ENCODE measurements at places on chromosomes 5 and 9. TPM values are rescaled to one million over a fixed set of nuclear protein-coding genes. Genes with fewer than 3 reads are reported as not detected.

DNA sequence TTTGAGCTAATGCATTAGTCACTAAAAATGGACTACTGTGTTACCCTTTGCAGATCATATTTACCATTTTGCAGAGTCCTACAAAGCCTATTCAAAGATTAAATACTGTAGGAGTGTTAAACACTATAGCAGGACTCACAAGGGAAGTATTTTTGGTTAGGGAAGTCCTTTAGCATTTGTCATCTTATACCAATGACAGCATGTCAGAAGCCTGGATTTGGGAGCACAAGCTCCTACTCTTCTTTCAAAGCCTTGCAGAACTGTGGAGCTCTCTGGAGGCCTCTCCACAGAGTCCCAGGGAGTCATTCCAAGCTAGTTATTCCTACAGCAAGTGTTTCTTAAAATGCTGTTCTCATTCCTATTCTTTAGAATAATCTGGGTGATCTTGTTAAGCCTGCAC, 288.8 kb downstream of the PIK3R1 start:
- H3K36me3 ChIP-seq, result no peaks in the 10 kb centered on the region
- H3K4me1 ChIP-seq, result peaks cover 14% of the 10 kb centered on the region
- H3K4me3 ChIP-seq, result no peak overlapping the region
- no peak overlapping the region for H3K27ac ChIP-seq

GRCh38 chr9:118575341-118576070, 793.7 kb downstream of the BRINP1 start:
- no peaks in the 10 kb centered on the region for H3K36me3 ChIP-seq
- no peaks in the 10 kb centered on the region for H3K27me3 ChIP-seq
- DNase-seq, result no peak
- no peak overlapping the region for H3K4me3 ChIP-seq

DNA sequence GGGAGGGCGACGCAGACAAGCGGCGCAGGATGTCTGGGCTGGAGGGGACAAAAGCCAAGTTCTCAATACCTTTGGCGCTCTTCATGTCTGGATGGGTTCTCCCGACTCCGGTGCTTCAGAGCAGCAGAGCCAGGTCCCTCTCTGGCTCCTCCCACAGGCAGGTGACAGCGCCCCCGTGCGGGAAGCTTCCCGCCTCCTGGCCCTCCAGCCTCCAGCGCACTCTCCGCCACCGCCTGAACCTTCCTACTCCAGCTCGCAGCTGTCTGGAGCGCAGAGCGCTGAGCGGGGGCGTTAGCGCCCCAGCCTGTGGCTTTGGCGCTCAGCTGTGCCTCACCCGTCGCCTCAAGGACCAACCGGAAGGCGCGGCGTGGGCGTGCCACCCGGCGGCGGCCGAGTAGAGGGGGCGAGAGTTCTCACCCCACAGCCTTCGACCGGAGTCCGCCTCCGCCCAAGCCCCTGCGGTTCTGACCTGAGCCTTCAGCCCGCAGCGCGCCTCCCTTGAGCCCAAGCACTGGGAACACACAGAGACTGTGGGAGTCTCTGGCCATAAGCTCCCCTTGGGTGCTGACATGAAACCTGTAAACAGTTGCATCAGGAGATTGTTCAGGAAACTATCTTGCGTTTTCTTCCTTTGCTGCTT, at the start of gene SLCO4C1:
TSS of gene SLCO4C1 (minus strand) at position 107 of the 640 bp plus-strand sequence. CDS start at position 85, 22 bp downstream.
- H3K4me3 ChIP-seq, result peak within 1 kb of the TSS; percentile 58
- no peak within 1 kb of the TSS for H3K27ac ChIP-seq
- peak; percentile 85 for DNase-seq
- H3K36me3 ChIP-seq, result no peaks in the 10 kb centered on the region
- H3K4me1 ChIP-seq, result no peaks in the 10 kb centered on the region
- no peaks in the 10 kb centered on the region for H3K27me3 ChIP-seq

GRCh38 chr9:118643118-118643517, 726.1 kb downstream of the BRINP1 start:
- no peaks in the 10 kb centered on the region for H3K36me3 ChIP-seq
- no peak for DNase-seq
- H3K4me3 ChIP-seq, result no peak overlapping the region
- no peaks in the 10 kb centered on the region for H3K4me1 ChIP-seq

DNA sequence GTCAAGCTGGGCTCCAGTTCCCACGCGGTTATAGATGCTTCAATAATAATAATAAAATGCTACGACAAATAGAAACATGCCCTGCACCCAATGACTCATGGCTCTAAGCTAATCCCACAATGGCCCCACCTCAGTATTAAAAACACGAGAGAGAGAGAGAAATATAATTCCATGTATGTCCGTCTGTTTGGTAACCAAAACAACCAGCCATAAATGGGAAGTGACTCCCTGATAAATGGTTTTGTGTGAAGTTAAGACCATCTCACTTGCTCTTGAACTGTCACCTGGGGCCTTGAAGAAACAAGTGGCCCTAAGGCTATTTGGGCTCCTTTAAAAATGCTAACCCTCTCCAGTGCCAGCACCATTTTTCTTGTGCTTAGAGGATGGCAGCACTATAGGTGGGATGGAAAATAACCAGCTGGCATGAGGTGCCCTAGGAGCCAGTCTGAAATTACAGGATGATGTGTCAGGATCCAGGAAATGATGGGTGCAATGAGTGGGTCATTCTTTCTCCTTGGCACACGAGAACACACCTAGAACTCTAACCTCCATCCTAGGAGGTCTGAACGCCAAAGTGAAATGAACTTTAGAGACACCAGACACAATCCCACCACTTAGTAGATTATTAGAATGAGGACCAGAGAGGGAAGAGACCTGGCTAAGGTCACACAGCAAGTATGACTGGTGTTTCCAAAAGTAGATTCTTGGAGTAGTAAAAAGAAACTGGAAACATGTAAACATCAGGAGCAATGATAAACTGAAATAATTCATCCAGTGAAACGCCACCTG, 35.7 kb upstream of the ADRB2 start:
- no peaks in the 10 kb centered on the region for H3K36me3 ChIP-seq
- H3K4me3 ChIP-seq, result no peak overlapping the region

DNA sequence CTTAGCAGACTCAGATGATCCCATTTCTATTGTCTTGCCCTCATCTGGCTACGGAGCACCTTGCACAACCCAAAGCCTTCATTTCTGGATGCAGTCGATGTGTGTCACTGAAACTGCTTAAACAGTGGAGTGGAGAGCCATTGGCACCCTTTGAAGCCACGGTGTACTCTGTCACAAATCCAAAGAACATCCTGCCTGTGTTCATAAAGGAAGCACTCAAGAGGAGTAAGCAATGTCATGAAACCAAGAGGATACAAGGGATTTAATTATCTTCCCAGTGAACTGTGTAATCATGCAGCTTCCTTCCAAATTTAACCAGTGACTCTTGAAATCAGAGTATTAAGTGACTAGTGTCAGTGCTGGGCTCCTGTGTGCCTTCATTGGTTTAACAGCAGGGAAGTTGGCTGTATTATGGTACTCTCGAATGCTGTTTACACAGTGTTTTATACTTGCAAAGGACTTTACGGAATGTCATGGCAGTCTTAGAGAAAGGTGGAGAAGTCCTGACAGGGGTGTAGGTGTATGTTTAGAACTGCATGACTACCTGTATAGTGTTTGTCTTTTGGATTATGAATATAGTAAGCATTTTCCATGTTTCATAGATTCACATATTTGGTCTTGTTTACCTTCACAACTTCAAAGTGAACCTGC, 41.9 kb downstream of the CD180 start:
- H3K4me1 ChIP-seq, result no peaks in the 10 kb centered on the region
- DNase-seq, result no peak
- no peak overlapping the region for H3K4me3 ChIP-seq
- no peak overlapping the region for H3K27ac ChIP-seq
- H3K36me3 ChIP-seq, result no peaks in the 10 kb centered on the region

DNA sequence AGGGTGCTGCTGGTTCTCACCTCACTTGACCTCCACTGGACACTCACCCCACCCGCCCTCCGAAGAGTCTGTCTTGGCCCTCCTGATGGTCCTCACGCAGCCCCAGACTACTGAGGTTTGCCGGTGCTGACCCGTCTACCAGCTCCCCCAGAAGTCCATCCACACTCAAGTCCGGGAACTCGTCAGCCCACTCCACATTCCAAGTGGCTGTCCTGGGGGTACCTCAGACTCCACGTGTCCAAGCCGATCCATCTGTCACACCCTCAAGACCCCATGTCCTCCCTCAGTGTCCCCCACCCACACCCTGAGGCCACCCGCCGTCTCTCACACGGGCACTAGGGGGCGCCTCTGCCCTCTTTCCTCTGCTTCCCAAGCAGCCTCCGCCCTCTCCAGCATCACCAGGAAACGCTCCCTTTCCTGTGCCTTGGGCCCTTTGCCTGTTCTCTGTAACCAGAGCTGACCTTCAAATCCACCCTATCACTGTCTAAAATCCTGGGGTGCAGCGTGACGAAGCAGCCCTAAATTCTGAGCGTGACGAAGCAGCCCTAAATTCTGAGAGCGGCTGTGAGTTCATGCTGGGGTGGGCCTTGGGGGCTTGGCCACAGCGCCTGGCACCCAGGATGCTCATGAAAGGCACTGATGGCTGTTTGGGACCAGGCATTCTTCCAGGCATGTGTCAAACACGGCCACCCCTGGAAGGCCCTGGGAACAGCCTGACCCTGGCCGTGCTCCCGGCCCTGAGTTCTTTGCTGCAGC, 95.7 kb downstream of the KCNT1 start:
- H3K27ac ChIP-seq, result no peak overlapping the region
- H3K4me3 ChIP-seq, result no peak overlapping the region
- DNase-seq, result peak; percentile 97
- H3K4me1 ChIP-seq, result no peaks in the 10 kb centered on the region

GRCh38 chr5:91562922-91563321, 179.8 kb upstream of the ARRDC3 start:
- H3K36me3 ChIP-seq, result no peaks in the 10 kb centered on the region
- H3K4me3 ChIP-seq, result no peak overlapping the region
- no peaks in the 10 kb centered on the region for H3K27me3 ChIP-seq
- H3K27ac ChIP-seq, result no peak overlapping the region

- H3K4me3 ChIP-seq, result no peak overlapping the region
- H3K27me3 ChIP-seq, result no peaks in the 10 kb centered on the region
- H3K4me1 ChIP-seq, result no peaks in the 10 kb centered on the region
- no peak overlapping the region for H3K27ac ChIP-seq
These were observed 65.2 kb downstream of the USP20 start for GRCh38 chr9:129900263-129901027.

DNA sequence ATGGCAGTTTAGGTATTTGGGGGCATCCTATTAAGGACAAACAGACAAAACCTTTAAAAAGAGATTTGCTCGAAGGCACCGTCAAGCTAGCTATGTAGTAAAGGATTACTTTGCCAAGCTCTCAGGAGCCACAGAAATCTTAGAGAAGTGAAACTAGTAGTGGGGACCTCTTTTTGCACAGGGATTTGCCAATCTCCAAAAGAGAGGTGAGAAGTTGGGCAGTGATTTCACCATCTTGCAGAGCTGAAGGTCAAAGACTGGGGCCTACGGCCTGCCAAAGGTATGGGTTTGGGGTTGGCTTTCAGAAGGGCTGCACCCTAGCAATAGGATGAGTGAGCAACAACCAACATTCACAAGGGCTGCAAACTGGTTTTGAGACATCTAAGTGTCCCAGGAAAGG, 1.6 kb upstream of the FCN1 start:
- no peak for DNase-seq
- H3K4me1 ChIP-seq, result no peaks in the 10 kb centered on the region
- no peaks in the 10 kb centered on the region for H3K36me3 ChIP-seq
- H3K4me3 ChIP-seq, result no peak overlapping the region
- no peak overlapping the region for H3K27ac ChIP-seq
- H3K27me3 ChIP-seq, result no peaks in the 10 kb centered on the region

DNA sequence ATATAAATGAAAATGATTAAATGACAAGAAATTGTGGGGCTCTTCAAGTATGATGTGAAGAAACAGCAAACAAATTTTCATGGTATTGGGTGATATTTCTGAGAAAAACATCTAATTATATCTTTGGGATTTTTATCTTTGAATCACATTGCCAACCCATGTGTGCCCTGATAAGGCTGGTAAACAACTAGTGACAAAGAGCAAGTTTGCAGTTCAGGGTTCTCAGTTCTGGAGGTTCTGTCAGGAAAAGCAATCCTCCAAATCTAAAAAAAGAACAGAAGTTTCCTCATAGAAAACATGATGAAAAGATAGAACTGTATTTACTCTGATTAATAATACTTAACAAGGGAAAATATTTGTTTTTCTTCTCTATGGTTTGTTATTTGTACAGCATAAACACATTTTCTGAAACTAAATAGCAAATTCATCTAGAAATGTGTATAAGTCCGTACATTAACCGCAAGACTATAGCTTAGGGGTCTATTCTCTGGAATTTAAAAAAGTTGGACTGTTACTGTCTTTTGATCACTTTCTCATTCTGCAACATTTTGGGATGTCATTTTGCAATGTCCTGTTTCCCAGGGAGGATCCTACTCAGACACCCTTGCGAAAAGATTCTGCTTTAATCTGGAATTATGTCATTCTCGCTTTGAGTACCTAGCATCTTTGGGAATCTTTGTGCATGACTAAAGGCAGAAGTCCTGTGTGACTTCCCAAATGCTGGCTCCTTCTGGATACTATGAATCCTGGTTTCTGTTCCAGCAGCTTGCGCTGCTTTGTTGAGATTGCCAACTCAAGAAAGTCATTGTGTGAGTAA, 308.5 kb downstream of the ADGRV1 start:
- H3K4me1 ChIP-seq, result no peaks in the 10 kb centered on the region
- H3K36me3 ChIP-seq, result no peaks in the 10 kb centered on the region
- no peaks in the 10 kb centered on the region for H3K27me3 ChIP-seq
- no peak overlapping the region for H3K4me3 ChIP-seq
- H3K27ac ChIP-seq, result no peak overlapping the region

- no peak overlapping the region for H3K4me3 ChIP-seq
- no peaks in the 10 kb centered on the region for H3K27me3 ChIP-seq
- no peaks in the 10 kb centered on the region for H3K4me1 ChIP-seq
- no peak overlapping the region for H3K27ac ChIP-seq
- peaks cover 42% of the 10 kb centered on the region for H3K36me3 ChIP-seq
- DNase-seq, result no peak
These were observed 63.7 kb downstream of the TJP2 start for GRCh38 chr9:69237702-69238295.

GRCh38 chr5:159837860-159838259, 78.4 kb upstream of the ADRA1B start:
- no peaks in the 10 kb centered on the region for H3K36me3 ChIP-seq
- no peak overlapping the region for H3K27ac ChIP-seq
- H3K27me3 ChIP-seq, result no peaks in the 10 kb centered on the region
- DNase-seq, result peak; percentile 50
- no peak overlapping the region for H3K4me3 ChIP-seq

ACTBL2 gene
- total RNA-seq, result not detected

CCL27 gene
- 0.36 TPM for total RNA-seq

RNF180 gene
- total RNA-seq, result 12.7 TPM

EGR1 gene
- 2.2 TPM for total RNA-seq

PCDHGB7 gene
- 18.5 TPM for total RNA-seq

PFN3 gene
- total RNA-seq, result not detected

C5 gene
- total RNA-seq, result 5.1 TPM

DOCK2 gene
- total RNA-seq, result 6.2 TPM

OGN gene
- 0.88 TPM for total RNA-seq

All from osteoblast (primary cell).